ENCODE measurements at places on chromosomes 12 and 14.

DNA sequence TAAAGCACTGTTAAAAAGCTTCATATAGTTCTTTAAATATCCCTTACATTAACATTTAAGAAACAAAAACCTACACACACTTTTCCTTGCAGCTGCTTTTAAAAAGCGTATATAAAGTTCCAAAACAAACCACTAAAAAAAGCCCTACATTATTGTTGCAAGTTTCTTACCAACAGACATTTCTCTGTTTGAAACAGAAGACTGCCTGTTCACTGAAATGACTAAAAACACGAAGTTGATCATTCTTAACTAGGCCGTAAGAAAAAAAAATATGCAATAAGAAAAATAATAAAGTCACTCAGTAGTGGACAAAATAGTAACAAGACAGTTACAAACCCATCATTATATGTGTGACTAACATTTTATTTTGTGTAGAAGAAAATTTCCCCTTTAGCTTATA is 37.3 kb downstream of the KIF21A start:
- DNase-seq = no peak

GRCh38 chr12:90102957-90103652 is 394.5 kb upstream of the ATP2B1 start:
- no peak for DNase-seq

- no peak for DNase-seq
These were observed 228.0 kb downstream of the MON2 start for GRCh38 chr12:62694632-62695031.

DNA sequence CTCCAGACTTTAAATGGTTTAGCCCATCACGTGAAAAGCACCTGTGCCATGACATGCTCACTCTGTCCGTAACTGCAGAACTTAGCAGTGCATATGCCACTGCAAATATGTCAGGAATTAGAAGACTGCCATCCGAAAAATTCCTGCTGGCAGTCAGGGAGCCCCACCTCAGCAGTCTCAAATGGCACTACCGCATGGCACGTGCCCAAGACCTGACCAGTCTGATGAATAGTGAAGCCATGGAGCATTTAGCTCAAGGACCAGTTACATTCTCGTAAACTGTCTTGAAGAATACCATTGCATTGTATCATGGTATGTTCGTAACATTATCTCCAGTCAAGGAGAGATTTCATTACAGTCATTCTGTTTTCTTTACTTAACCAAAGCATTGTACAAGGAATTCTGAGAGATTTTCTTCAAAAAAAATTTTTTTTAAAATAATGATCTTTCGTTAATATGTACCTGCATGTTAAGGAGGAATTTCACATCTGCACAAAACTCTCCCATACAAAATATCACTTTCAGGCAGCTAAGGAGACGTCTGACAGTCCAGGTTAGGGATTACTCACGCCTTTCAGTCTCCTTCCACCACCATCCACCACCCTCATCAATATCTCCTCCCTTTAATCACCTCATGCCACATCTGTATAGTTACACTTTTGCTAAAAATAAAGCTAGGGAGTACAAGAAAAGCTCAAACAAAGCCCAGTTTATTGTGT is 138.5 kb downstream of the ANO2 start:
- DNase-seq = no peak

DNA sequence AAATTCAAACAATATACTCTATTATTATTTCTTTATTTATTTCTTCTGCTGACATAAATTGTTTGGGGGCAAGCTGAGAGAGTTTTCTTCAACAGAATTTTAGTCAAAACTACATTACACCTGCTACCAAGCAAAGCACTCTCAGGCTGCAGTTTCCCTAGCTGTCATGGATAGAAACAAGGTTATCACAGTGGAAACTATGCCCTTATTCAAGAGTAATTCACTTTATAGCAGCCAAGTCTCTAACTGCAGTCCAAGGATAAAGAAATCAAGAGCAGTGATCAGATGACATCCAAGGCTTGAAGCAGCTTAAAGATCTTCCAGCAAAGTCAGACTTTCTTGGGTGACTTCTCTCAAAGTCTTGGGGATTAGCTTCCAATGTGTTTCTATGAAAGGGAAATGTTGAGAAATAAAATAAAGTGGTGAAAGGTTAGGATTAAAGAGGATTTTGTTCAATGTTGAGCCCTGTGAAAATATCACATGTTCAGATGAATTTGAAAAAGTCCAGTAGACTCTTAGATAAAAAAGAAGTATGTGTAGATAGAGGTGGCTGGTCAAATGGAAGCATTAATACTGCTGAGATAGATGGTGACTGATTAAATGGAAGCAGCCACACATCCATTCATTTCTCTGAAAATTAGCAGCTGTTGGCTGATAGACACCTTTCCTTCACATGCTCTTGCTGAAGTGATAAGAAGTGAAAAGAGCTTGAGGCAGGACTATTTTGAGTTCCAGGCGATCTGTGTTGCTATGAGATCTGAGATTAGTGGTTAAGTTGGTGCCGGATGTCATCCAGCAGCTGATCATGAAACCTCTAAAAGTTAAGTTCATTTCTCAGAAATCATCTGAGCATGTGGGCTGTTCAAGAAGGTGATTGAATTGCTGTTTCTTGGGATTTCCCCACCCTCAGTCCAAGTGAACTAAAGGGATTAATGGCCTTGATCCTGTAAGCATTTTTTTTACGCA is 257.8 kb upstream of the BTG1 start:
- no peak for DNase-seq

DNA sequence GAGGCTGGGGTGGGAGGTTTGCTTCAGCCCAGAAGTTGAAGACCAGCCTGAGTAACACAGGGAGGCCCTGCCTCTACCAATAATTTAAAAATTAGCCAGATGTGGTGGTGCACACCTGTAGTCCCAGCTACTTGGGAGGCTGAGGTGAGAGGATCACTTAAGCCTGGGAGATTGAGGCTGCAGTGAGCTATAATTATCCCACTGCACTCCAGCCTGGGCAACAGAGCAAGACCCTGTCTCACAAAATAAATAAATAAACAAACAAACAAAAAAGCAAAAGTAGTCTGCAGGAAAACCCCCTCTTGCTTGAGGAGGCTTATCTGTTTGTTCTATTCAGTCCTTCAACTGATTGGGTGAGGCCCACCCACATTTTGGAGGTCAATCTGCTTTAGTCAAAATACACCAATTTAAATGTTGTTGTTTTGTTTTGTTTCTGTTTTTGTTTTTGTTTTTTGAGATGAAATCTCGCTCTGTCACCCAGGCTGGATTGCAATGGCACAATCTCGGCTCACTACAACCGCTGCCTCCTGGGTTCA is 24.9 kb upstream of the TXNRD1 start:
- DNase-seq = no peak

DNA sequence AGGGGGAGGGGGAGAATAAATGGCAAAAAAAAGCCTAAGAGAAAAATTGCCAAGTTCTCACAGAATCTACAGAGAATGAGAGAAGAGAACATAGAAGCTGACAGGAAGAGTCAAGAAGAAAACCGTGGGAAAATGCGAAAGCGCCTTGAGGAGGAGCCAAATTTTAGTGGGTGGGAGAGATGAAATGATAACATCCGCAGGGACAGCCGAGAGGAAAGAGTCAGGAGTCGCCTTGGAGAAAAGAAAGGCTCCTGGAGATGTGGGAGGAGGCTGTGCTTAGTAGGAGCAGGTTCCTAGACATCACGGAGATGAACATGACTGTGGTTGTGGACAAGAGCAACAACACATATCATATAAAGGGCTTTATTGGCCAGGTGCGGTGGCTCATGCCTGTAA is 49.4 kb downstream of the PHLDA1 start:
- no peak for DNase-seq

- DNase-seq = no peak
These were observed 223.7 kb downstream of the CHST11 start for GRCh38 chr12:104680491-104680890.

DNA sequence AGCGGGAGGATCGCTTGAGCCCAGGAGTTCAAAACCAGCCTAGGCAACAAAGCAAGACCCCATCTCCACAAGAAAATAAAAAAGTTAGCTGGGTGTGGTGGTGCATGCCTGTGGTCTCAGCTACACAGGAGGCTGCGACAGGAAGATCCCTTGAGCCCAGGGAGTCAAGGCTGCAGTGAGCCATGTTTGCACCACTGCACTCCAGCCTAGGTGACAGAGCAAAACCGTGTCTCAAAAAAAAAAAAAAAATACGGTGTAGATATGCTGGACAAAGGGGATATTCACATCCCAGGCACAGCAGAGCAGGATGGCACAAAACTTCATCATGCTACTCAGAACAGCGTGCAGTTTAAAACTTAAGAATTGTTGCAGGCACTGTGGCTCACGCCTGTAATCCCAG is 24.8 kb upstream of the STRN3 start:
- no peak for DNase-seq

- DNase-seq = no peak
These were observed 120.0 kb upstream of the NOS1 start for GRCh38 chr12:117481470-117481869.

DNA sequence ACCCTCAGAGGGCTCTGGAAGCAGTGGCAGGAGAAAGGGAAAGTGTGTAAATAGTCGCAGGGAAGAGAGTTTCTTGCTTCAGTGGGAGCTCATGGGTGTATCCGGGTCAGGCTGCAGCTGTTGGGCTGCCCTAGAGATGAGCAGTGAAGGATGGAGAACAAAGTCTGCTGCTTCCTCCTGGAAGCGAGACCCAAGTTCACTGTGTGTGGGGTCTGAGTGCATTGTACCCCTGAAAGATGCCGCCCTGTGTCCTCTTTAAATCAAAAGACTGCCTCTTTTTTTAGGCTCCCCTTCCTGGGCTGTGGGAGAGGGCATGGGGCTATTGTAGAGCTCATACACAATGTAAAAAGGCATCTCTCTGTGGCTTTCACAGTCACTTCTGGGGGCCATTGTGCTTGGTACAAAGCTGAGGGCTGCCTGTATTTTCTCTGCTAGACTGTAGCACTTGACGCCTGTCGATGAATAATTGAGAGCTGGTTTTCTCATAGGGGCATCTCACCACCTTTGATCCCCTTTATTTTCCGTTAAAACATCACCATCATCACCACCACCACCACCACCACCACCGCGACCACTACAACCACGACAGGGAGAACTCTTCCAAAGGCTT is 16.7 kb downstream of the CHST11 start:
- no peak for DNase-seq

- no peak for DNase-seq
These were observed 766 bp downstream of the RERG start for GRCh38 chr12:15220451-15220850.

DNA sequence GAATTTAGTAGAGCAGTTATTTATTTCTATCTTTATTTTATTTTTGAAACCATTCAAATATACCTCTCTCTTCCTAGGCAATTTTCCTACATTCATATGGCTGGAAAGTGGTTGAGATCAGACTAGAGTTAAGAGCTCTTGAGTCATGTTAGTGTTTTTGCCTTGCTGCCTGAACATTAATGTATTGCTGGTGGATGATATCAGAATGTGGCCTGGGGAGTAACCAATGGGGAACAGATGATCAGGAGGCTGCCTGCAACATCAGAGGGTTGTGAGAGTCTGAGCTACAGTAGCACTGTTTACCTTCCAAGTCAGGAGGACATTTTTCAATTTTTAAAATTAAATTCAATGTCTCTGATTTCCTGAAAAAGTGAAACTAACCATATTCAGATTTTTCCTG is 166.3 kb upstream of the TRHDE start:
- DNase-seq = no peak

GRCh38 chr14:89232265-89233070 is 184.6 kb downstream of the FOXN3 start:
- no peak for DNase-seq

All from mucosa of descending colon (tissue), 3 donors.